ENCODE measurements at places on chromosomes 7 and 10. TPM values are rescaled to one million over a fixed set of nuclear protein-coding genes. Genes with fewer than 3 reads are reported as not detected.

FUOM gene
- total RNA-seq: 20.8 TPM

RPEL1 gene
- total RNA-seq: 0.13 TPM

SPDYE16 gene
- not detected for total RNA-seq

GIMAP8 gene
- total RNA-seq: not detected

EN2 gene
- total RNA-seq: not detected

All from articular chondrocyte of knee joint (primary cell).